Ovary (tissue), 10 donors: ENCODE measurements at places on chromosomes 5 and 9. TPM values are rescaled to one million over a fixed set of nuclear protein-coding genes. Genes with fewer than 3 reads are reported as not detected.

DNA sequence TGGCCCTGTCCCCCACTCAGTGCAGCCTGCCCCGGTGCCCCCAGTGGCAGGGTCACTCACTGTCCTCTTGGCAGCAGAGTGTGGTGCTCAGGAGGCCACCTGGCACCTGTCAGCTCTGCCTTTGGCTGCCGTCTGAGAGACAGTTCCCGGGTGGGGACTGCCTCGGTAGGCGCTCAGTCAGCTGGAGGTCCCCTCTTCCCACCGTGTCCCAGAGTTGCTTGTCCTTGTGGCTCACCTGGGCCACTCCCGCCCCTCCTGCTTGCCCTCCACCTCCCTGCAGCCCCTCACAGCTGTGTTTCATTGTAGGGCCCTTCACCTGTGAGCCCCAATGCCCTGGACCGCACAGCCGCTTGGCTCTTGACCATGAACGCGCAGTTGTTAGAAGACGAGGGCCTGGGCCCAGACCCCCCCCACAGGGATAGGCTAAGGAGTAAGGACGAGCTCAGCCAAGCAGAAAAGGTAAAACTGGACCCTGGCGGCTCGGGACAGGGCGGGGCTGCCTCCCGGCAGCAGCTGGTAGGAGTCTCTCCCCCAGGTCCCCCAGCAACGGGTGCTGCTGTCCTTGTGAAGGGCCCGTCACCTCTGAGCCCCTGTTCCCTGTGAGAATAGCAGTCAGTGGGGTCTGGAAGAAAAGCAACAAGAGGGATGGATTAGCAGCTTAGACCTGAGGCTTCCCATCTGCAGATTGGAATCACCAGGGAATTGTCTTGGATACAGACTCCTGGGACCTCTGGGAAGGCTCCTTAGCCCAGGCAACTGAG is 122.7 kb downstream of the DAB2IP start:
- H3K27me3 ChIP-seq: no peaks in the 10 kb centered on the region
- no peaks in the 10 kb centered on the region for H3K4me1 ChIP-seq
- H3K36me3 ChIP-seq: no peaks in the 10 kb centered on the region

Gene TRIM36
- 4.1 TPM for total RNA-seq

GRCh38 chr5:79728396-79728795 is 38.8 kb downstream of the CMYA5 start:
- no peak overlapping the region for H3K27ac ChIP-seq
- no peaks in the 10 kb centered on the region for H3K27me3 ChIP-seq
- no peaks in the 10 kb centered on the region for H3K36me3 ChIP-seq
- DNase-seq: no peak

Gene BTNL8
- not detected for total RNA-seq

GRCh38 chr5:82901281-82901888 is 175.8 kb downstream of the TMEM167A start:
- DNase-seq: no peak
- no peak overlapping the region for H3K4me3 ChIP-seq
- H3K27ac ChIP-seq: no peak overlapping the region

GRCh38 chr5:32508806-32509805 is 64.6 kb upstream of the ZFR start:
- no peaks in the 10 kb centered on the region for H3K36me3 ChIP-seq
- no peak overlapping the region for H3K27ac ChIP-seq
- H3K4me1 ChIP-seq: peaks cover 12% of the 10 kb centered on the region
- H3K4me3 ChIP-seq: no peak overlapping the region

Gene LRRTM2
- 0.51 TPM for total RNA-seq

Gene SCGB3A1
- not detected for total RNA-seq

Gene IER5L
- 48.2 TPM for total RNA-seq

DNA sequence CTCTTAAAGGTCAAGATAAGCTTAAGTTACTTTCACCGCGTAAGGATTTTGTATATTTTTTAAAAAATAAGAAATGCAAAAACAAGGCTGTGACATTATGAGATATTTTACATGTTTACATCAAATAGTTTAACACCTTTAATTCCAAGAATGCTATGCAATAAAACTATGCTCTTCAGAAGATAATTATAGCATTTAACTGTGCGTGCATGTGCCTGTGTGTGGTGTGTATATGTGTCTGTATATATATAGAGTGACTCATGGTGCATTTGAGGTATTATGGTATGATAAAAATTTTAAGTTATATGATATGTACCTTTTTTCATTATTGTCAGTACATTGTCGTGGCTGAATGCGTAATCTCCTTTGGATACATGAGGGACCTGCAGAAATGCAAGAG is 539.3 kb downstream of the PDE4D start:
- no peak for DNase-seq
- H3K27ac ChIP-seq: no peak overlapping the region
- no peaks in the 10 kb centered on the region for H3K27me3 ChIP-seq
- peaks cover 8% of the 10 kb centered on the region for H3K4me1 ChIP-seq

DNA sequence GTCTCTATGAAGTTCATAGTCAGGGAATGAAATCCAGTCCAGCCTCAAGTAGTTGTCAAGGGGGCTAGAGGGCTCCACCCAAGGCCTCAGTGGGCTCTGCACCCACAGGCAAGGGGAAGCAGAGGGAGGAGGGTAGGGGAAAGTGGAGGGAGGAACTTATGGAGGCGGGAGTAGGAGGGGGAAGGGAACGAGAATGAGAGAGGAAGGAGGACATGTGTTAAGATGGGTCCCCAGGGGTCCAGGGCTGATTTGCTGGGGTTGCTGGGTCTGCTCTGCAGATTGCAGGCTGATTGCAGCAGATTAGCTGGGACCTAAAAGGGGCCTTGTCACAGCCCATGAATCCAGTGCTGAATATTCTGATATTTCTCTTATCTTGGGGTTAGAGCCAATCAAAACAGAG is 166.9 kb upstream of the IL12B start:
- no peaks in the 10 kb centered on the region for H3K27me3 ChIP-seq
- no peak overlapping the region for H3K4me3 ChIP-seq
- no peaks in the 10 kb centered on the region for H3K4me1 ChIP-seq

Gene DOCK2
- 9.2 TPM for total RNA-seq

GRCh38 chr5:1547655-1548054 is 23.9 kb upstream of the LPCAT1 start:
- no peak for DNase-seq
- H3K27ac ChIP-seq: no peak overlapping the region
- H3K36me3 ChIP-seq: no peaks in the 10 kb centered on the region
- no peaks in the 10 kb centered on the region for H3K4me1 ChIP-seq
- H3K27me3 ChIP-seq: no peaks in the 10 kb centered on the region
- H3K4me3 ChIP-seq: no peak overlapping the region

Gene S100Z
- total RNA-seq: not detected

DNA sequence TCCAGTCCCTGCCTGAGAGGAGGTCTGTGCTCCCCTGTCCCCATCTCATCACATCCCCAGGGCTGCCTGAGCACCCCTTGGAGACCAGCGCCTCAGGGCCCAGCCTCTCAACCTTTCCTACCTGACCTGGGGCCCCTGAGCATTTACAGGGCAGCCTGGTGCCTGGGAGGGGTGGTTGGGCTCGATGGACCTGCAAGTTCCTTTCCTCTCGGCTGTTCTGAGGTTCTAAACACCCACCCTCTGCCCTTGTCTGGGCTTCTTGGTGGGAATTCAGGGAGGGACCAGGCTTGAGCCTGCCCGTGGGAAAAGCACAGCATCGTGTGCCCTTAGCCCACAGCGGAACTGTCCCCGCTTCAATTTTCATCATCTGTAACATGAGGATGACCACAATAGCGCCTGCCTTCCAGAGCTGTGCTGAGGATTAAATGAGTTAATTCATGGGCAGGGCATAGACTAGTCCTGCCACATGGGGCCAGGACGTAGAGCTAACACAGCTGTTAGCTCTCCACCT is 91.0 kb upstream of the SH3PXD2B start:
- no peaks in the 10 kb centered on the region for H3K36me3 ChIP-seq
- peaks cover 15% of the 10 kb centered on the region for H3K4me1 ChIP-seq
- H3K27me3 ChIP-seq: no peaks in the 10 kb centered on the region
- no peak overlapping the region for H3K27ac ChIP-seq
- no peak for DNase-seq

Gene TAL2
- not detected for total RNA-seq

Gene SLC25A2
- total RNA-seq: not detected

Gene FAM81B
- total RNA-seq: 0.36 TPM

Gene SLC1A3
- total RNA-seq: 33.3 TPM

Gene PCDHB3
- total RNA-seq: 2.5 TPM

DNA sequence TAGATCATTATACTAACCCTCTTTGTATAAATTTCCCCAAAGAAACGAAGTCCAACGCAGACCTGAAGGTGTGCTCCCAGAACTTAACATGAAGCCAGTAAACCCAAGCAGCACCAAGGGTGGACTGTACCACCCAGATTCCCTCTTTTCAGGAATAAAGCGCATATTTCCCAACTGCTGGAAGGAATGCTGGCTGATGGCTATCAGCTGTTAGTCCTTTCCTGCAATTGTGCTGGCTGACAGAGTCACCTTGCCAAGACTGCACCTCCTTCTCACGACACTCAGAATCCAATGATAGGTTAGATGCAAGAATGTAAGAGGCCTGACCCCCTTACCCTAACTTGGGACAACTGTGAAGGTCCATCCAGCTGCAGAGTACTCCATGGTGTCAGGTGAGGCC is 93.9 kb downstream of the MAPKAP1 start:
- H3K27ac ChIP-seq: no peak overlapping the region
- H3K27me3 ChIP-seq: no peaks in the 10 kb centered on the region
- no peak for DNase-seq
- H3K4me3 ChIP-seq: no peak overlapping the region

Gene ADCY2
- total RNA-seq: 15.0 TPM
